ENCODE measurements at places on chromosomes 11 and 22.

- no peak for DNase-seq
Measured at GRCh38 chr11:93244018-93244417, 46.2 kb upstream of the SLC36A4 start.

DNA sequence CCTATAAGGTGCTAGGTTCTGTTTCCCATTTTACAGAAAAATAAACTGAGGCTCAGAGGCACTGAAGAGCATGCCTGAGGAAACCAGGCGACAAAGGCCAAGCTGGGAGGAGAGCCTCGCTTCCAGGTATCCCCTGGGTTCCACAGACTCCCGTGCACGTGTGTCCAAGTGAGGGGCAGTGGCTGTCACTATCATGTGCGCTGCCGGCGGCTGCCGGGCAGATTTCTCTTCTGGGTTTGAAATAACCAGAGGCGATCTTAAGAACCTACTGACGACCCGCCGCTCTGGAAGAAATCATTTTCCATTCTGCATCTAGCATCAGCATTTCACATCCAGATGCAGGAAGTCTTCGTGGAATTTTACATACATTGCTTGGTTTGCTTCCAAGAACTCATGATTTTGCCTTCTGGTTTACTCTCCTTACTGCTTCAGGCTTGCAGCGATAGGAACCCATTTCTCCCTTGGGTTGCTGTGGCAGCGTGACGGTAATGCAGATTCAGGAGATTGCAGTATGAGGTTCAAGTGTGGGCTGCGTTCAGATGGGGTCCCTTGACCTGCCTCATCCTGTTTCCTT lies 28.6 kb downstream of the ARHGAP8 start:
- no peak for DNase-seq

DNA sequence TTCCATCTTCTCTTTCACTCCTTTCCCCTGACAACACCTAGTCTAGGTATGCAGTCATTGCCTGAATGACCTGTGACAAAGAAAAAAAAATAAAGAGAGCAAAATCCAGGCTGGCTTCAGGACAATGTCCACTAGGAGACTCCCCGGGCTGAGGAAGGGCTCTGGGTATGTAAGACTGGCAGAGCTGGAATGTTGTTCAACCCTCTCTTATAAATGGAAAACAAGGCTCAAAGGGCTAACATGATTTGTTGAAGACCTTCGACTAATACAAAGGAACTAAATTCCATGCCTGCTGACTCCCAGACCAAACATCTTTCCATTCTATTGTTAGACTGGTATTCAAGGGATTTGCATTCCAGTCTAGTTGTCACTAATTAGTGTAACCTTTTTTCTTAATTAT lies 122.2 kb downstream of the ARL14EP start:
- DNase-seq = no peak

GRCh38 chr11:37755521-37755920 lies 1157.5 kb upstream of the RAG2 start:
- no peak for DNase-seq

GRCh38 chr11:65786786-65787636 lies at the start of gene OVOL1:
Gene OVOL1 (plus strand): TSS chr11:65787063. CDS start chr11:65787374, 311 bp downstream.
- DNase-seq = no peak

- DNase-seq = peak; percentile 20
Measured at GRCh38 chr22:21726650-21727049, 8.9 kb downstream of the YPEL1 start.

GRCh38 chr22:27778294-27779090 lies 23.1 kb downstream of the MN1 start:
- no peak for DNase-seq

GRCh38 chr11:104728927-104729326 lies 169.3 kb downstream of the CASP12 start:
- DNase-seq = no peak

DNA sequence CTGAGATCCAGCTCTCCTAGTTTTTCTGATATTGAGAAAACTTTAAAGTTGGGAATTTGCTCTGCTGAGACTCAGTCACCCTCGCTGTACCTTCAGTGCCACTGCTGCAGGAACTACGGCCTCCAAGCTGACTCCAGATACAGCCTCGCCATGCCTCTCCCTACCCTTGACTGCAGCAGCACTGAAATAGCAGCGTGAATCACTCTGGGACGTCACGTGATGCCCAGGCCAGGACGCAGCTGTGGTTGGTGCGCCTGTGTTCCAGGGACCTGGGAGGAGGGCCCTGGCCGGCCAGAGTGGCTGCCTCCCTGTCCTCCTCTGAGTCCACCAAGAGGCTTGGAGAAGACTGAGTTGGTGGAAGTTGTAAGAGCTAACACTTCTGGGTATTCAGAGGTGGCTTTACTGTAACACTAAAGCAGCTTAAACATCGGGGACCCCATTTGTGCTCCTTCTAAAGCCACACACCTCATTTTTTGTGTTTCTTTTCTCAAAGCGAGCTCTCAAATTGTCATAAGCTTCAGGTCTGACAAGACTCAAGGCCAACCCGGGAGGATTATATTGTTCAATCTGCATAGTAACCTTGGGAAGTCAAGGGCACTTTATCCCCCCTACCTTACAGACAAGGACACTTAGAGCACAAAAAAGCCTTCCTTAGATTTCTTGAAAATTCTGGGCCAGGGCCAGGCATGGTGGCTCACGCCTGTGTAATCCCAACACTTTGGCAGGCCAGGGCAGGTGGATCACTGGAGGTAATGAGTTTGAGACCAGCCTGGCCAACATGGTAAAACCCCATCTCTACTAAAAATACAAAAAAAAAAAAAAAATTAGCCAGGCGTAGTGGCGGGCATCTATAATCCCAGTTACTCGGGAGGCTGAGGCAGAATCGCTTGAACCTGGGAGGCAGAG lies 4.2 kb upstream of the STIP1 start:
- DNase-seq = peak; percentile 96

DNA sequence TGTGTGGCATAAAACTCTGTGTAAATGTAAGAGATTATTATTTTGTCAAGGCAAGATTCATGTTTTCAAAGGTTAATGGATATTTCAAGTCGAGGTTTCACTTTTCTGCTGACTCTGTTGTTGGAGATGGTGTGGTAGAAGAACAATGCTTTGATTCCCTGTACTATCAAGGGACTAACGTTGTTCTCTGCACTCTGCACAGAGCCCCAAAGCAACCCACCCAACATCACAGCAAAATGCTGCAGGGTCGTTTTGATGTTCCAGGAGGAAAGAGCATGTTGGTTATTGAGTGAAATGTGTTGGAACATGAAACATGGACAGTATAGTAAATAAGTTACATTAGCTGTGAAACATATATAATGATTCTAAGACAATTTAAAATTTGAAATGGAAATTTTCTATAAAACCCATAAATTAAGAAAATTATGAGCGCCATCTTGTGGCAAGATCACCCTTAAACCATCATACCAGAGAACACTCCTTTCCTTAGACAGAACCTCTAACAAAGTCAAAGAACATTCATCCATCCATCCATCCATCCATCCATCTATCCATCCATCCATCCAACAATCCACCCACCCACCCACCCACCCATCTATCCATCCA lies 164.4 kb upstream of the ZBED5 start:
- peak; percentile 44 for DNase-seq

DNA sequence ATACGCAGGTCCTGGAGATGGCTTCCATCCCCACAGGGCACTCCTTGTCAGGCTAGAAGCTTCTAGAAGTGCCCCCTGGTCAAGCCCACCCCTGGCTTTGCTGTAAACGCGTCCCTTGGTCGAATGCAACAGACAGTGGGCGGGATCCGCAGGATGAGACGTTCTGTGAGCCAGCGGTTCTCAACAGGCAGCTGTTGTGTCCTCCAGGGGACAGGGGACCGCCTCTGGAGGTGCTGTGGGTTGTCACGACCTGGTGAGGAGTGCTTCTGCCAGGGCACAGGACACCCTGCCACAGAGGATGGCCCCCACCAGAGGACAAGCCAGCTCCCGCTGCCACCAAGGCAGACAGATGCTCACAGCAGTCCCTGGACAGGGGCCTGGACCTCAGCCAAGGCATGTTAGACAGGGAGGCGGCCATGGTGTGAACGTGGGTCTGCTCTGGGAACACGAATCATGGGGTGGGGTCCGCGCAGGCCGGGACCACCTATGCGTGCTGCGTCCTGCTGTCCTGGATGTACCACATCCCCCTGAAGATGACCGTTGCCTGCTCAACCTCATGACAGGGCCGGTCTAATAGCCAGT lies 11.7 kb downstream of the CRELD2 start:
- no peak for DNase-seq

DNA sequence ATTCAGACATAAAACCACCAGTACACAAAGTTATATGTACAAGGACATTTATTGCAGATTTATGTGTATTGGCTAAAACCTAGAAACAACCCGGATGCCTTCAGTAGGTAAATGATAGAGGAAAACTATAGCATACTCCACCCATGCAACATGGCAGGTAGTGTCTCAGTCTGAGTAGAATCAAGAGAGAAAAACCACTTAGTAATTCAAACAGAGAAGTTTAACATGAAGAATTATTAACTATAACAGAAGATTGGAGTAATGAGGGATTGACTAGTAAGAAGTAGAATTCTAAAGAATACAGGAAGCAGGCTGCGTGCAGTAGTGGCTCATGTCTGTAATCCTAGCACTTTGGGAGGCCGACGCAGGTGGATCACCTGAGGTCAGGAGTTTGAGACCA lies 16.2 kb upstream of the SPTY2D1 start:
- no peak for DNase-seq

DNA sequence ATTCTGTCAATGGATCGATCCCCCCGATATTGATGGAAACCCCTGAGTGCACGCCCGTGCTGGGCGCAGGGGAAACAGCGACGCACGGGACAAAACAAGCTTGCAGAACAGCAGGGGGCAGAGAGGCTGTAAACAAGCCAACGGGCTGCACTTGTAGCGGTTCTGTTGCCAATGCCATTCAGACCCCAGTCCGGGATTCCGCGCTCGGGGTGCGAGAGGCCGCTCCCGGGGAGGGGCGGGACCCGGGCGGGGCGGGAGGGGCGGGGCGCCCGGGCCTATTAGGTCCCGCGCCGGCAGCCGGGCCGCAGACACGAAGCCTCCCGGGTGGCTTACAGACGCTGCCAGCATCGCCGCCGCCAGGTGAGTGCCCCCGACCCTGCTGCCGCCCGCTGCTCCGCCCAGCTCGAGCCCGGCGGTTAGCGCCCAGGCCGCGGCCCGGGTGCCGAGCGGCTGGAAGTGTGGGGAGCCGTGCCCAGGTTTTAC lies at the start of gene BIK:
TSS of gene BIK (plus strand) at position 307 of the 483 bp plus-strand sequence. CDS start 13,273 bp downstream, outside the sequence.
- peak; percentile 34 for DNase-seq

GRCh38 chr11:94895971-94896370 lies 77.4 kb downstream of the CWC15 start:
- DNase-seq = peak; percentile 81

- DNase-seq = peak; percentile 91
Measured at GRCh38 chr11:130166457-130166784, 6.8 kb downstream of the ST14 start.

DNA sequence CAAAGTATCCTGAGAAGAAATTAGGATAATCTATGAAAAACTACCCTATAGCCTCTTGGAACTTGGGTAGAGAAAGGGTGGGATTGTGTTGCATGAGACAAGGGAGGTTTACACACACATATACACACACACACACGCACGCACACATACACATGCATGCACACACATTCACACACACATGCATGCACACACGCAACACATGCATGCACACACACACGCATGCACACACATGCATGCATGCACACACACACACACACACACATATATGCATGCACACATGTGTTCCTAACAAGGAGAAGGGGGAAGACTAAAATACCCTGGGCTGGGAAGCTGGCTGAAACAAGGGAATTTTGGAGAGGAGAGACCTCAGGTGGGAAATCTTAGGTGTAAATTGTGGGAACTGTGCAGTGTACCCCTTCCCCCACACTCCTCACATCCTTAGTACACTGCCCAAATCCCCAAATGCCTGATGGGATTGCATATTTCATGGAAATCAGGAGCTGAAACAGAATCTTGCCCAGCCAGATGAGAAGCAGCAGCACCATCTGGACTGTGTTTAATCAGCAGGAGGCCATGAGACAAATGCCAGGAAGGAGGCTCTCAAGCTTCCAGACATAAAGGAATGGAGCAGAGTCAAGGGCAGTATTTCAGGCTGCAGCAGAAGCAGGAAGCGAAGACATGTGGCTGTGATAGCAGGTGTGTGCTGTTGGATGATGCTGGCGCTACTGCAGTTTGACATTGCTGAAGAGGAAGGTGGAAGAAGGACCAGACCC lies 14.6 kb upstream of the POLD3 start:
- peak; percentile 31 for DNase-seq

- peak; percentile 78 for DNase-seq
Measured at GRCh38 chr11:27319072-27319471, 43.9 kb downstream of the CCDC34 start.

DNA sequence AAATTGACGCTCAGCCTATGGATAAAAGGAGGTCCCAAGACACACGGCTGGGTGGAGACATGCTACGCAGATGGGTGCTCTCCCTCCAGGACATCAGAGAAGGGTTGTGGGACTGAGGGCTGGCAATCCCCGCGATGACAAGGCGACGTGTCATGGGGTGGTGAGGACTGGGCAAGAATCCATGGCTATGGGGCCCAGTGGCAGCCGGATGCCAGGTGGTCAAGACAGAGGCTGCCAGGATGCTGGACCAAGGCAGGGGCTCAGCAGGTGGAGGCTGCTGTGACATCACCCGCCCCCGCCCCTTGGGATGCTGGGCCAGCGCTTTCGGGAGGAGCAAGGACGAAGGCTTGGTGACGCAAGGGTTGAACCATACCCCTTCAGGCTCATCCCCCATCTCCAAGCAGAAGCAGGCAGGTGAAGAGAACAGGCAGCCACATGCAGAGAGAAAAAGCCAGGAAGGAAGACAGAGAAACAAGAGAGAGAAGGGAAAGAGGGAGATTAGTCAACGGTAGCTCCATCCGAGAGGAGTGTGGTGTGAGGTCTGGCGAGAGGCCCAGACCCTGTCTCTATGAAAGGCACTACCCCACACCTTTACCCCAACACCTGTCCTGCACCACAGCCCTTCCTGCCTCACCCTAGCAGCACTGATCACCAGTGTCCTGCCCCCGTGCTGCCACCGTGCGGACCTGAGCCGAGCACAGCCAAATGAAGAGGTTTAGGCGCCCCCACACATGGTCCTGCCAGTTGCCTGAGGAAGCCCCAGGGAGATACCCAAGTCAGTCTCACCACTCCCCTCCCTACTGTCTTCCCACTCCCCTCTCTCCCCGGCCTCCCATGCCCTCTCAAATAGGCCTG lies 24.1 kb upstream of the RASL10A start:
- no peak for DNase-seq

- no peak for DNase-seq
Measured at GRCh38 chr22:20063271-20064139, 16.5 kb upstream of the DGCR8 start.

- no peak for DNase-seq
Measured at GRCh38 chr11:8442301-8442700, 151.7 kb downstream of the STK33 start.

- DNase-seq = peak; percentile 97
Measured at GRCh38 chr11:64854534-64855502, 10.4 kb upstream of the CDC42BPG start.

GRCh38 chr11:61923166-61924063 lies 6.0 kb upstream of the RAB3IL1 start:
- DNase-seq = peak; percentile 76

- DNase-seq = peak; percentile 72
Measured at GRCh38 chr11:43833657-43834073, 47.0 kb upstream of the ALKBH3 start.

DNA sequence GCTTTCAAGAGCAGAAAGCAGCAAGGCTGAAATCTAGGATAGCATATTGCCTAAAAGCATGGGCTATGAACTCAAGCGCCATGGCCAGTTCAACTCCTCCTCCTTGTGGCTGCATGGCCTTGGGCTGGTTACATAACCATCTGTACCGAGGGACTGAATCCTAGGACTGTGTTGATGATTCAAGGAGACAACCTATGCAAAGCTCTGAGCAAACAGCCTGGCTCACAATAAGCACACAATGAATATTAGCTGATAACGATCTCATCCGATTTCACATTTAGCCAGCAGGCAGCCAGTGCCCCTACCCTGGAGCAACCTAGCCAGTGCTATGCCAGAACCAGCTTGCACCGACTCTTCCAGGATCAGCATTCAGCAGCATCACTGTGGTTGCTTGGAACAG lies 698.4 kb downstream of the TBC1D22A start:
- DNase-seq = no peak

All from EH (cell line).